ENCODE measurements at places on chromosomes 7 and 10.

- DNase-seq: no peak
These were observed 63.5 kb upstream of the SLC39A12 start for GRCh38 chr10:17888189-17888588.

DNA sequence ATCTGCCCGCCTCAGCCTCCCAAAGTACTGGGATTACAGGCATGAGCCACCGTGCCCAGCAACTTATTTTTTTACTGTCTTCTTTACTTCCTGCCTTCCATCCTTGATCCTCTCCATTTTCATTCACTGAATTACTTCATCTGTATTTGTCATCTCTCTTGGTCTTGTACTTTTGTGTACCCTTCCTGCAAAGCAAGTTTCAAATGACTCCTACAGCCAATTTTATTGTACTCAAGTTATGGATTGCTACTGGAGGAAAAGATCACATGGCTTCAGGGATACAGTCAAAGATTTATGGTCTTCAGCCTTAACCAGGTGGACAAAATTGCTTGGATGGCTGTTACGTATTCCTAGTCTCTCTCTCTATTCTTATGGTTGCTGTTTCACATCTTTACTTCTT is 22.6 kb downstream of the SEPTIN7 start:
- DNase-seq: no peak

DNA sequence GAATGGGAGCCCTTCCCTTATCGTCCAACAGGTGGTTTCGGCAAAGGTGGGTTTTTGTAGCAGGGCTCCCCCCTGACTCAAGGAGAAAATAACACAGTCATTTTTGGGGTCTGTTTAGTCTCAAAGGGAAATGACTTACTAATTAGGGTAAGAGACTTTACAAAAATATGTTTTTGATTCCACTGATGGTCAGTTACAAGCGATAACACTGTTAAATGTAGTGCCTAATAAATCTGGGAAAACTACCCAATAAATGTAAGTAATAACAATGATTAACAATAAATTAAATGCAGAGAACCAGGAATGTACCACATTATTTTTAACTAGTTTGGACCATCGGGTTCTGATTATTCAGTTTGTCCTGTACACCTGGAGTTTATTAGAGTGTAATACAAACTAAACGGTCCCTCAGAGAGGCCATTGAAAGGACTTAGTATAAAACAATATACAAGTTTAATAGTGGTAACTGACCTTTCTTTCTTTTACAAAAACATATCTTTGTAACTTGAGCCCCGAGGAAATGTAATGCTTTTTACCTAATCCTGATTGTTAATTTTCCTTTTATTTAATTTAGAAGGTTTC is 216.2 kb upstream of the HABP2 start:
- DNase-seq: no peak

- no peak for DNase-seq
These were observed 1.0 kb downstream of the ATE1 start for GRCh38 chr10:121926671-121927317.

- DNase-seq: no peak
These were observed 251.0 kb downstream of the BMPER start for GRCh38 chr7:34156336-34156735.

GRCh38 chr7:129343099-129343700 is 91.0 kb upstream of the STRIP2 start:
- DNase-seq: no peak

DNA sequence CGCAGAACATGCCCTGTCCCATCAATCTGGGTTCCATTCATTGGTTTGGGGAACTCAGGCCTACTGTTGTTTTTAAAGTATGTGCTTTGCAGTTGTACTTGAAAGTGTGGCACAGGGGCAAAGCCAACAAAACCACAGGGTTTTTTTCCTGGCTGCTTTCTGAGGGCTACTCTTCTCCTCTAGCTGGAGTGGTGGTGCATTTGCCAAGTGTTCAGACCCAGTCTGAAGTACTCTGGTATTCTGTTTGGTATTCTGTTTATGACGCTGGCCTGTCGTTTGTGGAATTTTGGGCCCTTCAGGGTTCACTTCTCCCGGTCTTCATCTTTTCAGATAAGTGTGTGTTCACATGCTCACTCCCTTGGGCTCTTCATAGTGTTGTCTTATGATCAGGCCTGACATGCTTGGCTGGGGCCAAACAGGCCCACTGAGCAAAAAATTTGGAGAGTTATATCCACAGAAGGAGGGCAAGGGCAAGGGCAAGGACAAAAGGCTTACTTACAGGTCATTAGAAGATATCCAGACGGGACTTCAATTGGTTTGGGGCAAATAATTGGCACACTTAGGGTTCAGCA is 26.3 kb downstream of the SLC26A4 start:
- no peak for DNase-seq

DNA sequence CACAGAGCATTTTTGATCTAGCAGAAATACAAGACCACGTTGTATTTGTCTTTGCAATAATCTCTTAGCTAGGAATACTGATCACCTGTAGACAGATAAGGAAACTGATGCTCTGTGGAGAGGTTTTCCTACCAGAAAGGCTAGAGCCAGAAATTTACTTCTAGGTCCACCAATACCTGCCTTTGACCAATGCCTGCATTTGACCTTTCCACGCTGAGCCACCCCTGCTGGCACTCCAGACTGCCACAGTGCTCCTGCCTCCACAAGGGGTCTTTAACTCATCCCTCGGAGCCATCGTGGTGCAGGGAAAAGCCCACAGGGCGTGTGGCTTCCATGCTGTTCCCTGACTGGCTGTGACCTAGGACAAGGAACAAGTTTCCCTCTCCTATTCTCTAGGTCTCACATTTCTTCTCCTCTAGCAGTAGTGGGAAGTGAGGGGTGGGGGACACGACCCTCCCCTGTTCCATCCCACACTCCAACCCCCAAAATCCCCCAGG is 1.5 kb upstream of the ELN start:
- DNase-seq: no peak

- no peak for DNase-seq
These were observed 17.9 kb downstream of the TES start for GRCh38 chr7:116228241-116228640.

DNA sequence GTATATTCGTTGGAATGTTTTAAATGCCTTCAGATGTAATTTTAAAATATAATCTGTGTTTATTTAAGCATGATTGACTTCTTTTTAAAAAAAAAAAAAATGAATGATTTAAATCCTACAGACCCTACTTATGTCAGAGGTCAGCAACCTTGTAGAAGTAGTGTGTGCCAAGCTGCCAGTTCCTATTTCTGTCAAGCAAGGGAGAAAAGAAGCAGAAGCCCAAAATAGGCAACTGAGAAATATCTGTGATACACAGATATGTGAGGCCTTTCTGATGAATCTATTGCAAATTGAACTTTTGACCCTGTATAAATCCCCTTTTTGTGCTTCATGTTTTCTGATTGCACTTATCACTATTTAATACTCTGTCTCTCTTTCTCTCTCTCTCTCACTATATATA is 199.5 kb downstream of the LRRN3 start:
- DNase-seq: no peak

DNA sequence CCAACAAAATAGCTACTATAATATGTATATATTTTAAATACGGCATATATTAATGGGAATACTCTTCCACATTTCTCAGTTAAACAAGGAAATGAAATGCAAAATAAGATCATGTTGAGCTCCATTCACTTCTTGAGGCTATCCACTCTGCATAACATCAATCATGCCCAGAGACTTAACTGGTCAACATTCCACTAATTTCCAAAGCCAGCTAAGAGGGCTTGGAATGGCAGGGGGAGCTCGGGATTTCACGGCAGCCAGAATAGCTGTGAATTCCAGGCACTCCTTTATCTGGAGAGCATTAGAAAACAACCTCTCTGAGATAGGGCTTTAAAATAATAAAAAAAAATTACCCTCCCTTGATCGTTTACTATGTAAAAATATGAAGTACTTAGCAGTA is 194.9 kb upstream of the CDCA7L start:
- DNase-seq: no peak

DNA sequence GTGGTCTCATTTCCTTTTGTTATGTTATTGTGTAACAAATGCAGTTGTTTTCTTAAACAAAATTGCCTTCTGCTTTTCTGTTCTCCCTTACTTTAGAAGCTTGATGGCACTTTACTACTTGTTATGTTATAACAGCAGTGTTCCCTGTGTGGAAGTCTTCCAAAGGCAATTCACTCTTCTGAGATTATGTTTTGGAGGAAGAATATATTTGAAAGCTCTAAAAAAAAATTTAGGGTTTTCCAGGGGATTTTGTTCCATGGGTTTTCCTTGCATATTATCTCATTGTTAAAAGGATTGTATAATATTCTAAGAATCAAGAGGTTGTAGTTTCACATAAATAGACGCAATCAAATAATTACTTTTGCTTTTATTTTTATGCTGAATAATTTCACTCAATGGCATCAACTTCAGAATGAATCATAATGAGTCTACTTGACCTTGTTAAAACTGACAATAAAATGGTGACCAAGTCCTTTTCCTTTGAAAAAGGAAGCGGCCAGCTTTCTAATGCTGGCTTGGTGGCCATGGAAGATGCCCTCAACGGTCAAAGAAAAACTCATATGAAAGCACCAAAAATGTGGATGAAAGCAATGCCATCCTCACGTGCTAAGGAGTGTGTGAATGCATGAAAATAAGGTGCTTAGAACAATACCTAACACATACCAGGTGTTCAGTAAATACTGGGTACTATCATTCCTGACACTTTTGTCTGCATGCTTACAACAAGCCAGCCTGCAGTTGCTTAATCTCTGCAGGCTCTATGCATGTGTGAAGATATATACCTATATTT is 92.4 kb upstream of the KLF6 start:
- no peak for DNase-seq

DNA sequence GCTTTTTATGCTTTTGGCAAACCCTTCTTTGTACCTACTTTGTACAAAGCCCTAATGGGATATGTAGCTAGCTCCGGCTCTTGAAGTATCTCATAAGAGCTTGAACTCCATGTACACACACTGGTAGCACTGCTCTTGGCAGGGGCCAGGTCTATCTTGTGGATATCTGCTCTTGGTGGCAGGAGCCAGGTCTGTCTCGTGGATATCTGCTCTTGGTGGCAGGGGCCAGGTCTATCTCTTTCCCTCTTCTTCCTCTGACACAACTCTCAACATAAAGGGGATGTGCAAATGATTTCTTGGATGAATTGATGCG is 91.9 kb downstream of the WNT2 start:
- DNase-seq: no peak

All from activated naive CD4-positive, alpha-beta T cell treated with anti-CD3 and anti-CD28 coated beads, Interleukin-2, amount 50 U/mL, for 72 hours (primary cell).